ENCODE measurements at places on chromosomes 12 and 14. TPM values are rescaled to one million over a fixed set of nuclear protein-coding genes. Genes with fewer than 3 reads are reported as not detected.

DNA sequence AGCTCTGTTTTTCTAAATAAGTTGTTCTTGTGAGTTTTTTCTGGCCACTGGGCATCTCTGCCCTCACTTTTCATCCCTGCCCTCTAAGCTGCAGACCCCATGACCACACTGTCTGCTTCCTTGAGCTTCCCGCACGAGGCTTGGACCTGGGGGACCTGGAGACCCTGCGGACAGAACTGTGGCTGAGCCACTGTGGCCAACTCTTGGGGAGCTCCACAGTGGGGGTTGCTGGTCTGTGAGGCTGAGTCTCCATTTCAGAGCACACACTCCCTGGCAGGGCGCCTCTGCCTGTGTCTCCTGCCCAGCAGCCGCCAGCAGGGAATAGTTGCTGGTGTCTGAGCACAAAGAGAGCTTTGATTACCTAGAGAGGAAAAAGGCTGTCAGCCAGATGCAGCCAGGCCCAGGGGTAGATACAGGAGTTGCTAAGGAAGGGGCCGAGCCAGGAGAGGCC is 13.1 kb upstream of the RIN3 start:
- DNase-seq, result peak; percentile 51

GRCh38 chr12:79555028-79555925 is 135.5 kb downstream of the PAWR start:
- DNase-seq, result no peak

GRCh38 chr12:19220852-19221466 is 91.4 kb downstream of the PLEKHA5 start:
- no peak for DNase-seq

- DNase-seq, result no peak
Measured at GRCh38 chr12:3277306-3277943, 200.2 kb downstream of the TSPAN9 start.

DNA sequence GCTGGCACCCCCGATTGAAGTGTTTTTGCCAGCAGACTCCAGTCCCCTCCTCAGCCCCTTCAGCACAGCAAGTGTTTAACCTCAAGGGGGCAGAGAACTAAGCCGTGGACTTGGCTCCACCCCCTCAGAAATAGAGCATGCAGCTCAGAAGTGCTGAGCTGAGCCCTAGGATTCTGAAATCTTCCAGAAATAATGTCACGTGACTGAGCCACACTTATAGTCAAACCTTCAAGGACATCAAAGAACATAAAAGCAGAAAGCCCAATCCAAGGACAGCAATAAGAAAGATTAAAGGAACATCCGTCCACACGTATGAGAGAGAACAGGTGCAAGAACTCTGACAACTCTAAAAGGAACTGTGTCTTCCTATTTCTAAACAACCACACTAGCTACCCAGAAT is 317.7 kb upstream of the LRFN5 start:
- DNase-seq, result no peak

DNA sequence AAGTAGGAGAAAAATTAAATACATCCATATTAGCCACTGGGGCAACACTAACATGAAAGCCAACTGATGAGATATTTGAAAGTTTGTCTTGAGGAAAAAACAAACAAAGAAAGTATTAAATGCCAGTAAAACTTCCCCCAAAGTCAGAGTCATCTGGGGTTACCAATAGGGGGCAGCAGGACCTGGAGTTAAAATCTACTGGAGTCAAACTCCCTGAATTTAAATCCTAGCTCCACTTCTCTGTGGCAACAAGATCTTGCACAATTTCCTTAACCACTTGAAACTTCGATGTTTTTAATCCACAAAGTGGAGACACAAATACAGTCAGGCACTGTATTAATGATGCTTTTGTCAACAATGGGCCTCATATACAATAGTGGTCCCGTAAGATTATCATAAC is 14.4 kb downstream of the PLEKHG7 start:
- DNase-seq, result no peak

GRCh38 chr14:84520711-84521338 is 1009.1 kb upstream of the FLRT2 start:
- DNase-seq, result no peak

- no peak for DNase-seq
Measured at GRCh38 chr12:42407306-42407705, 81.3 kb downstream of the PPHLN1 start.

DNA sequence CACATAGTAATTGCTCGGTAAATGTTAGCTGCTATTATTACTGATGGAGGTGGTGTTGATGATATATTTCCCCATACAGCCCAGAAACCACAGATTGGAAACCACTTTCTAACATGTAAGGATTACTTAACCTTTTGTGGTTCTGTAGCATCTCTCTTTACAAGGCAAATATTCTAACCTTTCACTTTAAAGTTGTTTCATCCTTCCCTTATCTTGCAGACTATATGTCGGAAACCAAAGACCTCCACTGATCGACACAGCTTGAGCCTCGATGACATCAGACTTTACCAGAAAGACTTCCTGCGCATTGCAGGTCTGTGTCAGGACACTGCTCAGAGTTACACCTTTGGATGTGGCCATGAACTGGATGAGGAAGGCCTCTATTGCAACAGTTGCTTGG is 75.8 kb downstream of the FRMD6 start:
- DNase-seq, result no peak

DNA sequence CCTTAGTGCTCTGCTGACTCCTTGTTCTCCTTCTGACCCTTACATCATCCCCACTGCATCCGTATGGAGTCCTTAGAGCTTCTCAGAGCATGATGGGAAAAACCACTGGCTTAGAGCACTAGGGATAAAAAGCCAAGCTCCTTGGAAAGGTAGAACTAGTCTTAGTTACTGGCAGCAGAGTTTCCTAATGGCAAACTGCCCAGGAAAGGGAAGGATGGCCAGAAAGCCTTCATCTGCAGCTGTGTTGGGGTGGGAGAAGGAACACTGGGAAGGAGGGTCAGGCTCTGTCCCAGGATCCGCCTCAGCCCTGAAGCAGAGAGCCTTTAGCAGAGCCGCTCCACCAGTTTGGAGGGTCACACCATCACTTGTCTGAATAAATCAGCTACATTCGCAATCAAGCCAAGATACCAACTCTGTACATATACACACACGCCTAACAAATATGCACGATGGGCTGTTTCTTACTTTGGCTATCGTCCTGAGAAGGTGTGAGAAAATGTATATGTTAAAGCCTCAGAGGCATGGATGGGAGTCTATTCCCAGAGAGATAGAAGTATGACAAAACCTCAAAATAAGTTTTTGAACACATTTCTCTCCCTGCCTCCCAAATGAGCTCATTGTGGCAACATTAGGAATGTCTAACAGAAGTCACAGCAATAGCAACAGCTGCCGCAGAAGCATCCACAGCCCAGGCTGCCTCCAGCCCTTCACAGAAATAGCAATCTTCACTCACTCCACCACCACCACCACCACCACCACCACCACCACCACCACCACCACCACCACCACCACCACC is 18.6 kb upstream of the GALNT8 start:
- no peak for DNase-seq

- no peak for DNase-seq
Measured at GRCh38 chr14:84225268-84225667, 1304.7 kb upstream of the FLRT2 start.

Gene GPRC5D
- 0.40 TPM for total RNA-seq

Gene TAS2R10
- 3.9 TPM for total RNA-seq

Gene TMCC3
- 23.7 TPM for total RNA-seq

Gene CHGA
- total RNA-seq, result not detected

Gene SOAT2
- total RNA-seq, result 0.46 TPM

Gene ZFYVE26
- 37.1 TPM for total RNA-seq

Gene HHIPL1
- 2.8 TPM for total RNA-seq

Gene GALNT9
- total RNA-seq, result 2.4 TPM

Gene SLCO1A2
- total RNA-seq, result 0.20 TPM
